ENCODE measurements at places on chromosomes 2 and 18. TPM values are rescaled to one million over a fixed set of nuclear protein-coding genes. Genes with fewer than 3 reads are reported as not detected.

Gene CXCR4
- 3.6 TPM for total RNA-seq

Gene DPY30
- 42.6 TPM for total RNA-seq

Gene C1QL2
- not detected for total RNA-seq

Gene DAW1
- not detected for total RNA-seq

Gene DYNAP
- not detected for total RNA-seq

Gene MOB1A
- total RNA-seq = 55.6 TPM

Gene IL1R1
- 20.9 TPM for total RNA-seq

Gene FSIP2
- total RNA-seq = 0.20 TPM

Gene ZBTB7C
- total RNA-seq = 2.1 TPM

Gene RNF103
- total RNA-seq = 53.9 TPM

Gene RIF1
- total RNA-seq = 16.3 TPM

Gene TUBA4B
- not detected for total RNA-seq

Gene RAX
- total RNA-seq = not detected

Gene CD8B
- 1.2 TPM for total RNA-seq

Gene PNO1
- total RNA-seq = 7.4 TPM

Gene ZAP70
- total RNA-seq = 1.7 TPM

Gene GALNT14
- total RNA-seq = 0.45 TPM

Gene GCG
- not detected for total RNA-seq

Gene FOXI3
- total RNA-seq = not detected

Gene PAPOLG
- total RNA-seq = 8.2 TPM

Gene ARHGAP25
- total RNA-seq = 5.4 TPM

Gene XDH
- total RNA-seq = not detected
